NCI-H2081 treated with DMSO at 0.1 percent for 48 hours (cell line): ENCODE measurements at places on chromosomes 1 and 21.

DNA sequence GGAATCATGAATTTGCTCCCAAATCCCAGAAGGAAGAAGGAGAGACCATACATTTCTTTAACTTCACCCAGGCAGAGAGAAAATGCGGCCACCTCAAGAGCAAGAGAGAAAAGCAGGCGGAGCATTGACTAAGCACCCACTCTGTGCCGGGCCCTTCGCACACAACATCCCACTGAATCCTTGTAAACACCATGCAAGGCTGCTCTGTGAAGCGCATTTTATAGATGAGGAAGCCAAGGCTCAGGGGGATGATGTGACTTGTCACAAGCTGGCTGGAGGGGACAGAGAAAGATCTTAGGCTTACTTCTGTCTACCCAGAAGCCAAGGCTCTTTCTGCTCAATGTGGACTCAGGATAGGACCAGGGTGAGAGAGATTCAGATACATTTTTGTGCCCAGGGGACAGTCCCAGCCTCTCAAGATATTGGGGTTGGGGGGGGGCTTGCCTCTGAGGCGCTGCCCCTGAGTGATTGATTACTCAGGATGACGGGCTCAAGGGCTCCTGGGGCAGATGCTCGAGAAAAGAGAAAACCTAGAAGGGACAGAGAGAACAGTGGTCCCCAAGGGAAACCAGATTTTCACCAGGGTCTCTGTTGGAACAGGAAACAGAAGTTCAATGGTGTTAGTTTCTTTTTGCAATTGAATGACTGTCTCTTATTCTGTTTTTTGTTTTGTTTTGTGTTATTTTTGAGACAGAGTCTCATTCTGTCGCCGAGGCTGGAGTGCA lies 19.5 kb downstream of the PADI2 start:
- DNase-seq = no peak

GRCh38 chr1:168561989-168562388 lies 14.4 kb upstream of the XCL1 start:
- no peak for DNase-seq

DNA sequence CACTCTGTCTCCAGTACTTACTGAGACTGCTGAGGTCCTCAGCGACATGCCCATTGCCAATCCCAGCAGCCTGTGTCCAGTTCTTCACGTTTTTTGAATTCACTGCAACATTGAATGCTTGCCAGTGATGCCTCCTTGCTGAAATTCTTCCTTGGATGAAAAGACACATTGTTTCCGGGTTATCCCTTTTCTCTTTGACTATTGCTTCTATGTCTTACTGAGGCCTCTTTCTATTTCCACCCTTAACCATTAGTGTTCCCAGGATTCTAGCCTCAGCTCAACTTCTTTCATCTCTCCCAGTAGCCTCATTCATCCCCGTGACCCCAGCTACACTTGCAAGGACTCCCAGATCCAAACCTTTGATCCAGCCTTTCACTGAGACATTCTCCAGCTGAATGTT lies 46.5 kb upstream of the KIF26B start:
- no peak for DNase-seq

- DNase-seq = no peak
Measured at GRCh38 chr1:155835548-155835947, 21.5 kb downstream of the GON4L start.

DNA sequence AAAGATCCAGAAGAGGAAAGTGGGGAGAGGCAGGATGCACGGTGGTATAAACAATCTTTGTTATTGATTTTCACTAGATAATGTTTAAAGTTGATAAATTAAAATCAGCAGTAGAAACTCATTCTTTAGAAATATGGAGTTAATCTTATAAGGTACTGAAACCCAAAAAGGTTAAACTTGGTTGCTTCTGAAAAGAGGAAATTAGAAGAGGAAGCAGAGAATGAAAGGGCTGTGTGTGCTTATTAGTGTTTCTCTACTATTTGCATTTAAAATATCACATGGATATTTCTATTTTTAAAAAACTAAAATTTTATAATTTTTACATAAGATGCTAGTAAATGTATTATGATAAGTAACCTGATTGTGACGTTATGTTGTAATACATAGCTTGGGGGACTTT lies 24.4 kb downstream of the C1orf141 start:
- no peak for DNase-seq

- DNase-seq = no peak
Measured at GRCh38 chr1:3412376-3412775, 42.1 kb upstream of the ARHGEF16 start.

DNA sequence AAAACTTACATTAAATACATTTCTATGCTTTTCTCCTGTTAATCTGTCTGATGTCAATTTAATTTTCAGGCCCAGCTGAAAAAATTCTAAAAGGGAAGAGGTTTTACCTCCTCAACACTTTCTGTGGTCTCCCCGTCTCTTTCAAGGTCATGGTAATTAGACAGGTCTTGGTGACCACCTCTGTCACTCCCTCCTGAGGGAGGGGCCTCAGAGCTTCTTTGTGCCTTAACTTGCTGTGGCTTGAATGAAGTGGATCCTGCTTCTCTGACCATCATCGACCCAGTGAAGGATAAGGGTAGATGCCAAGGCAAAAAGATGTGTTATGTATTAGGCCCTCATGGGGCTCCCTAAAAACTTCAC lies 40.8 kb upstream of the OSBPL9 start:
- no peak for DNase-seq

GRCh38 chr1:3869751-3870301 lies 12.6 kb downstream of the DFFB start:
- DNase-seq = no peak

DNA sequence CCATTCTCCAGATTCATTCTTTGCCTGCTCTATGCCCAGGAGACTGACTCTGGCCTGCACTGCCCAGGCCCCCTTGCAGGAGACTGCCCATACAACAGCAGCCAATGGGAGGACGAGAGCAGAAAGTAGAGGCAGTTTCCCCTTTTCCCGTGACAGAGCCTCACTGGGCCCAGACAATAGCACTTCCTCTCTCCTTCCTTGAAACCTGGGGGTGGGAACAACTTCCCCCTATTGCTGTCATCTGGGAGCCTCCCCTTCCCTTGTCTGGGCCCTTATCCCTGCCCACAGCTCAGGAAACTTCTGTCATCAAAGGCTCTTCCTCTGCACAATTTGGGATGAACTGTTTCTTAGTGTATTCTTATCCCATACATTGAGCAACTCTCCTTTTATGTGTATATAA lies 60.8 kb upstream of the KCNJ15 start:
- DNase-seq = no peak

GRCh38 chr1:119822406-119822805 lies 11.1 kb upstream of the REG4 start:
- no peak for DNase-seq

GRCh38 chr21:43752758-43753438 lies 23.2 kb downstream of the CSTB start:
- no peak for DNase-seq

DNA sequence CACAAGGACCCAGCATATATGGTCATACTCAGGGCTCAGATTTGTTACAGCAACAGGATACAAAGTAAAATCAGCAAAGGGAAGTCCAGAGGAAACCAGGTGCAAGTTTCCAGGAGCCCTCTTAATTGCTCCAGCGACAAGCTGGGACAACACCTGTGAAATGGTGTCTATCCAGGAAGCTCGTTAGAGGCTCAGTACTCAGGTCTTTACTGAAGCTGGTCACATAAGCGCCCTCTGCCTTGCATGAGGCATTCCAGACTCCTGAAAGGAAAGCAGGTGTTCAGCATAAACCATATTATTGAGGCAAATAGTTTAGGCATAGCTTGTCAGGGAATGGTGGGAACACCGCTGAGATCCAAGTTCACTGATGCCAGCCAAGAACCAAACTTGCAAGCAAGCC lies 231.0 kb downstream of the SLC35F3 start:
- peak; percentile 53 for DNase-seq

GRCh38 chr1:82625537-82625936 lies 824.8 kb downstream of the ADGRL2 start:
- no peak for DNase-seq

GRCh38 chr1:160834945-160835565 lies 27.6 kb downstream of the CD244 start:
- DNase-seq = peak; percentile 30

DNA sequence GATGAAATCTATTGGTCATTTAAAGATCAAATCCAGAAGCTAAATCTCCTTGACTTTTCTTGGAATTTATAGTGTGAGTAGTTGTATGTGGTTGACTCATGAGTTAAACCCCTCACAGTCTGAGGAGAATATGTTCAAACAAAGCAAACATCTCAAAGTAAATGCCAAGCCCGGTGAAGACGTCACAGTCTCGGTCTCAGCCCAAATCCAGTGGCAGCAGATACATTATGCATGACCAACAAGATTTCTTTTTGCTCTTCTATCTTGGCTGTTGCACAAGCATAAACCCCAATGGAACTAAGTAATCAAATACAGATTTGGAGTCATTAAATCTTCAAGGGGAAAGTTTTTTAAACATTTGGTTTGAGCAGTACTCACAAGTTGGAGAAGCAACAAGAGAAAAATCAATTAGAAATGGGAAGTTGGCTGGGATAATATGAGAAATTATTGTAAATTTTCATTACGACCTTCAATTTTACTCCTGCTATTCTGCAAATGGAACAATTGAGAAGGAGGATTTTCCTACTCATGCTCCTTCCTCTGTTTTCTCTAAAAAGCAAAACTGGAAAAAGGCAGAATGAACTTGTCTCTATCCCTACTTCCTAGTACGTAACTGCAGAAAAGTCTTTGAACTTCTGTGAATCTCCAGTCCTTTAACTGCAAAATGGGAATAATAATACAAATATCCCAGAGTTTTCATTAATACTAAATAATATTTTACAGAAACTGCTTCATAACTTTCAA lies 575.8 kb downstream of the NUF2 start:
- DNase-seq = no peak

GRCh38 chr1:32797456-32797855 lies 19.7 kb downstream of the YARS1 start:
- DNase-seq = no peak

GRCh38 chr21:44911384-44912157 lies 9.1 kb downstream of the ITGB2 start:
- peak; percentile 12 for DNase-seq

DNA sequence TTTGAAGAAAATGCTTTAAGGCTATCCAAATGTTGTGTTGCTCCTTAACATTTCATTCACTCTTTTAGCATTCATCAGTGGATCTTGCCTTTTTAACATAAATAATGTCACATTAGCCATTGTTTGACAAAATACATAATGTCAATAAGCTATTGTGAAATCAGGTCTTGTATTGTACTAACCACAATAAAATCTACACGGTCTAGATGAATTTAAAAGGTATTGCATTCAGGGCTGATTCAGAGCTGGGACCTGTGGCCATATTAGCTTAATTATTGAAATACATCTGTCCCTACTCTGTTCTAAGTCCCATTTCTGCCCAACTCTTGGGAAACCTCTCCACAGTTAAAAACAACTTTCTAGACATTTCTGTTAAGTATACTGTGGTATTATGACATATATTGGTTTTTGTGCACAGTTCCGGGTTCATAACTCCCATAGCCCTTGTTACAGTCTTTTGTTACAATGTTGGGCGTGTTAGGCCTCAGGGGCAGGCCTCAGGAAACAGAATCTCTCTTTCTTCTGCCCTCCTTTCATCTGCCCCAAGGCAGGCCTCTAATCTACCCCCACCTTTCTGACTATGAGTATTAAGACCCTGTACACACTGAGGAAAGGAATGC lies 44.7 kb upstream of the CITED4 start:
- DNase-seq = no peak

DNA sequence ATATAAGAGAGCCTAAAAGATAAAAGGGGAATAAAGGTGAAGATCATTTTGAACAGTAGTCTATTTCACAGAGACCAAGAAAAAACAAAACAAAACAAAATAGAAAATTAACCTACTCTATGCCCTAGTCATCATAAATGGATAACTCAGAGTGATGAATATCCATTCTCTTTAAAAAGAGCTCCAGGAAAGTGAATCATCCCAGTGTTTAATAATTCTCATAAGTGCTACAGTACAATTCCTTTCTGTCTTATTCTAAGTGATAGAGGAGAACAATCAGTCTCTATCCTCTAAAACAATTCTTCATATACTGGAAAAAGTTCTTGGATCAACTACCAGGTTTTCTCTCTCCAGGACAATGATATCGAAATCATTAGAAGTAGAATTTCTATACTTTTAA lies 45.8 kb downstream of the GDAP2 start:
- DNase-seq = no peak

- DNase-seq = no peak
Measured at GRCh38 chr1:40593449-40594186, 62.2 kb downstream of the ZNF684 start.

GRCh38 chr21:45088116-45088515 lies 13.7 kb downstream of the ADARB1 start:
- no peak for DNase-seq

GRCh38 chr1:219795363-219795917 lies 132.9 kb downstream of the SLC30A10 start:
- no peak for DNase-seq

GRCh38 chr1:154524881-154525280 lies 22.7 kb upstream of the SHE start:
- DNase-seq = no peak

DNA sequence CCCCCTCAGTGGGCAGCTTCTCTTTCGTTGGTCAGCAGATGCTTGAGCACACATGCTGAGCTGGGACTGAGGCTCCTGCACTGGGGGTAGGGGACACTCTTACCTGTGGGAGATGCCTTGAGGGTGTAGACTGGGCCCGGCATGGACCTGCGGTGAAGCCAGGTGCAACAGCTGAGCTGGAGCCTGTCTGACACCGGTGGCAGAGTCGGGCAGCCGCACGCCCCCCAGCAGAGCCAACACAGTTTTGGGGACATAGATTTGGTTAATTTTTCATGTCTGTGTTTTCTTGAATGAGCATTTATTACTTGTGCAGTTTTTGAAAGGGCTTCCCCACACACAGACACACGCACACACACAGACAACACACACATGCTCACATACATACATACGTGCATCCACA lies 5.9 kb upstream of the HES5 start:
- no peak for DNase-seq

DNA sequence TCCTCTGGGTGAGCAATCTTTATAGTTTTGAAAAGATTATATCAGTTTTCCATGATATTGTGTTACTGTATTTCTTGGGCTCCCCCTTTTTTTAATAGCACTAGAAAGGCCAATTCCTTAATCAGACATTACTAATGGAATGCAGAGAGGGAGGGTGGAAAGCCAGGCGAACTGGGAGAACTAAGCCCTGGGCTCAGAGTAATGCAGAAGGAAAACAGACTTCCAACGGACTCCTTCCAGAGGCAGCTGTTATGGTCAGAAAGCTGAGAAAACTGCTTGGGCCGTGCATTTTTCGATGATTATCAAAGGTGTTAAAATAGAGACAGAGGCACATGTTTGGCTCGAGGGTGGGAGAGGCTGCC lies 206.3 kb downstream of the FOXD2 start:
- no peak for DNase-seq

DNA sequence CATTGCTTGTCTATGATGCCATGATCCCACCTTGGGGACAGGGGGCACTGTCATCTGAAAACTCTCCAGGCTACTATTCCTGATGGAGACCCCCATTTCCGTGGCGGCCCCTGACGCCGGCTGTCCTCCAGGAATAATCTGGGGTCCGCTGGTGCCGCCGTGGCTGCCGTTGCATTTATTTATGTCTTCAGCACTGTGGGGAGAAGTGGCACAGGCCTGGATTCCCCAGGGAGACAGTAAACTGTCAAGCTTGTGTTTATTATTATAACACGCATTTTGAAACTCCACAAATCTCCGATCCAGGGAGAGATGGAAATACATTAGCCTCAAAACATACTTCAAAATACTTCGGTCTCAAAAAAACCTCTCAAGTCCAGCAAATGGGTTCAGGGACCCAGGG lies 126.9 kb upstream of the C1orf174 start:
- no peak for DNase-seq

GRCh38 chr1:24349891-24350290 lies 30.7 kb downstream of the GRHL3 start:
- no peak for DNase-seq

GRCh38 chr1:56331892-56332567 lies 247.3 kb downstream of the PLPP3 start:
- no peak for DNase-seq
